Mesothelial cell of epicardium (in vitro differentiated cells): ENCODE measurements at places on chromosomes 2 and 18. TPM values are rescaled to one million over a fixed set of nuclear protein-coding genes. Genes with fewer than 3 reads are reported as not detected.

The INHBB gene
- not detected in 3 replicates for total RNA-seq

The HSPE1 gene
- total RNA-seq = 91.8 to 102 TPM (median 96.4 TPM) in 3 replicates

The ALKAL2 gene
- total RNA-seq = 0.50 to 1.4 TPM (median 1.1 TPM) in 3 replicates

The OSBPL1A gene
- 36.1 to 39.7 TPM (median 37.5 TPM) in 3 replicates for total RNA-seq

The CFAP65 gene
- not detected in 3 replicates for total RNA-seq

The ABCB11 gene
- 0.02 to 0.18 TPM (median 0.07 TPM) in 3 replicates for total RNA-seq

The TEX44 gene
- total RNA-seq = not detected in 3 replicates
